ENCODE measurements at places on chromosomes 13 and 19. TPM values are rescaled to one million over a fixed set of nuclear protein-coding genes. Genes with fewer than 3 reads are reported as not detected.

DNA sequence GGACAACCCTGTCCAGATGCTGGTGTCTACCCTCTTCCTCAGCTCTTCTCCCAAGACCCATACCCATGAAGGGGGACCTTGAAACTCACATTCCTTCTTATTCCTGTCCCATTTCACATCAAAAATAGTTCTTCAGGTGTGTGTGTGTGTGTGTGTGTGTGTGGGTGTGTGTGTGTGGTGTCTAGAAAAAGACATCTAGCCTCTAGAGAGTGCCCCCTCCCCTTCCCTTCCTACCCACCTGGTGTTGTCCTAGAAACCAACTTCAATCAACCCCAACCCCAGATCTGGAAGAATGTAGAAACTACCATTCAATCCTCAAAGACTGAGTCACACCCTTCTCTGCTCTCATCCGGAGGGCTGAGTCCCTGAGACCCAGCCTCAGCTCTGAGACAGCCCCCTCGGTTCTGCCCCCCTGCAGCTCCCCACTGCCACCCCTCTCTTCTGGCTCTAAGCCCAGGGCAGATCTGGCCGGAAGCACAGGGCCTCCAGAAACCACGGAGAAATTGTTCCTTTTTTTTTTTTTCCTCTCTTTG is 3.5 kb downstream of the KCNN4 start:
- no peak for DNase-seq
- no peak overlapping the region for H3K4me3 ChIP-seq
- peak overlapping the region; percentile 13 for H3K27ac ChIP-seq
- H3K27me3 ChIP-seq: no peaks in the 10 kb centered on the region
- H3K4me1 ChIP-seq: peaks cover 80% of the 10 kb centered on the region

Gene ZNF614
- 2.2 TPM for total RNA-seq

GRCh38 chr19:52492994-52493470 is 34.4 kb upstream of the ZNF808 start:
- no peak overlapping the region for H3K27ac ChIP-seq
- no peaks in the 10 kb centered on the region for H3K36me3 ChIP-seq
- no peak for DNase-seq
- H3K4me1 ChIP-seq: no peaks in the 10 kb centered on the region
- no peaks in the 10 kb centered on the region for H3K27me3 ChIP-seq

DNA sequence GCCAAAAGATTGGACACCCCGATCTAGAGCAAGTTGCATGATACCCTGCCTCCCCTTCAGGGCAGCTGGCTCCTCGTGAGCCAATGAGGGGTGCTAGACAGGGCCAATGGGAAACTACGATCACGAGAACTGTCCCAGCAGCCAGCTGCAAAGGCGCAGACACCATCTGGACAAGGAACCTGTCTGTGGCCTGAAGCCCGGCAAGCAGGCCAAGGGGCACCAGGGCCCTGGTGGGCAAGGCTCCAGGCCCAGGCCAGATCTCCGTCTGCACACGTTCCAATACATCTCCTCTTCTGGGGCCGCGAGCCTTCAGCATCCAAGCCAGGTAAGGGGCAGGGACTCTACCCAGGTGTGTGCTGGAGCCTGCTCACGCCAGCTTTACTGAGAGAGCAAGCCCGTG is 20.2 kb downstream of the MED26 start:
- H3K36me3 ChIP-seq: peaks cover 4% of the 10 kb centered on the region
- peak overlapping the region; percentile 77 for H3K27ac ChIP-seq
- no peak overlapping the region for H3K4me3 ChIP-seq
- peaks cover 77% of the 10 kb centered on the region for H3K4me1 ChIP-seq
- H3K27me3 ChIP-seq: no peaks in the 10 kb centered on the region
- DNase-seq: no peak

DNA sequence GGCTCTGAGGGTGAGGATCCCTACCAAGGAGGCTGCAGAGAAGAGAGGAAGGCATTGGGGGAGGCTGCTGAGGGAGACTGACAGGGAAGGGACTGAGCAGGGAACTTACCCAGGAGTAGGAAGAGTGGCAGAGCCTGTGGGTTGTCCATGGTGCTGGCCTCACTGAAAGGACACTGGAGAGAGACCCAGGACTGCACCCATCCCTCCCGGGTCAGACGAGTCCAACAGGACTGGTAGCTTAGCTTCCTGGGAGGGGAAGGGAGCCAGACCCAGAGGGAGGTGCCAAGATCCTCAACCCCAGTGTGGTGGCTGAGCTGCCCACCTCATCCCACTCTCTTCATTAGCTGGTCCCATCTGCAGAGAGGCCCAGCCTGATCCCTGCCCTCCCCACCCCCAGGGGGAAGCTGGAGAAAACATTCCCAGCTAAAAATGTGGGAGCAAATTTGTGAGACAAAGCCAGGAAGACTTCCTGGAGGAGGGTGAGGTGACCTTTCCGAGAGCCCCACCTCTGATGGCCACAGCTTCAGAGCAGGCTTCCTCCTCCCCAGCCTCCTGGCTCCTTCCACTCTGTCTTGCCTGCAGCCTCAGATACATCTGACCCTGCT is at the start of gene VSIG10L:
Gene VSIG10L, minus strand, starts transcription at position 164 of the 605 bp plus-strand sequence. Its CDS starts 15 bp downstream, at position 149.
- H3K27me3 ChIP-seq: no peaks in the 10 kb centered on the region
- peak within 1 kb of the TSS; percentile 92 for H3K27ac ChIP-seq
- H3K36me3 ChIP-seq: peaks cover 43% of the 10 kb centered on the region

GRCh38 chr13:99415014-99415650 is 86.1 kb upstream of the TM9SF2 start:
- DNase-seq: no peak
- H3K4me3 ChIP-seq: no peak overlapping the region
- H3K4me1 ChIP-seq: peaks cover 3% of the 10 kb centered on the region
- H3K27me3 ChIP-seq: peaks cover 35% of the 10 kb centered on the region

DNA sequence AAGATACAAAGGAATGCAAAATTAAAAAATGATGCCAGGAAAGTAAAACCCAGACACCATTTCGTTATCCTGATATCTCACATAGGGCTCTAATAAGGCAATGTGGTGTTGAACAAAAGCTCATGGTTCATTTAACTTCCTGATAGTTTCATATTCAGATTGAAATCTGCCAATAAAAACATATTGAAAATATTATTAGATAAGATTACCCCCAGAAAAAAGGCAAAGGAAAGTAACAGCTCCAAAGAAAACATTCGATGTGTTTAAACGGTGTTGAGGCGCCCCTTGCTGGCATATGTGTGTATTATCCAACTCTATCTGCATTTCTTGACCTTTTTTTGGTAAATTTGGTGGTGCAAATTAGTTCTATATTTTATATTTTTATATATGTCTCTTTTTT is 75.9 kb downstream of the ESD start:
- H3K36me3 ChIP-seq: no peaks in the 10 kb centered on the region
- no peaks in the 10 kb centered on the region for H3K4me1 ChIP-seq
- H3K27ac ChIP-seq: no peak overlapping the region
- H3K27me3 ChIP-seq: no peaks in the 10 kb centered on the region
- no peak overlapping the region for H3K4me3 ChIP-seq
- no peak for DNase-seq

- no peaks in the 10 kb centered on the region for H3K4me1 ChIP-seq
- no peak overlapping the region for H3K4me3 ChIP-seq
- DNase-seq: no peak
- H3K27me3 ChIP-seq: no peaks in the 10 kb centered on the region
- H3K27ac ChIP-seq: no peak overlapping the region
- no peaks in the 10 kb centered on the region for H3K36me3 ChIP-seq
Measured at GRCh38 chr13:108827646-108828045, 198.2 kb downstream of the MYO16 start.

DNA sequence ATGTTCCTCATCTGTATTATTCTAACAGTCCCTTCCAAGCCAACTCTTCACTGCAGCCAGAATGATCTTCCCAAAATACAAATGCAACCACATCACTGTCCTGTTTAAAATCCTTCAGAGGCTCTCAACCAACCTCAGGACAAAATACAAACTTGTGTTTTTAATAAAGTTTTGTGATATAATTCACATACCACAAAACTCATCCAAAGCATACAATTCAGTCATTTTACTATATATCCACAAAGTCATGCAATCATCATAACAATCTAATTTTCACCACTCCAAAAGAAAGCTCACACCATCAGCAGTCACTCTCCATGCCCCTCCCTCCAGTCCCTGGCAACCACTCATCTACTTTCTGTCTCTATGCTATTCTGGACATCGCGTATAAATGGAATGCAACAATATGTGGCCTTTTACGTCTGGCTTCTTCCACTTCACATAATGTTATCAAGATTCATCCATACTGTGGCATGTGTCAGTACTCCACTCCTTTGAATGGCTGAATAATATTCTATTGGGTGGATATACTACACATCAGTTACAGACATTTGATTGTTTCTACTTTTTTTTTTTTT is 81.7 kb upstream of the DOCK9 start:
- no peaks in the 10 kb centered on the region for H3K36me3 ChIP-seq
- no peak for DNase-seq
- H3K4me1 ChIP-seq: peaks cover 34% of the 10 kb centered on the region
- H3K27ac ChIP-seq: peak overlapping the region; percentile 0

Gene PTGER1
- 0.31 TPM for total RNA-seq

- DNase-seq: no peak
- H3K27me3 ChIP-seq: peaks cover 3% of the 10 kb centered on the region
- H3K36me3 ChIP-seq: no peaks in the 10 kb centered on the region
- no peak overlapping the region for H3K4me3 ChIP-seq
Measured at GRCh38 chr19:4577020-4577782, 17.7 kb upstream of the SEMA6B start.

Gene ANKRD27
- total RNA-seq: 29.2 TPM

GRCh38 chr13:112161521-112162301 is 94.8 kb downstream of the SOX1 start:
- H3K27me3 ChIP-seq: no peaks in the 10 kb centered on the region
- H3K27ac ChIP-seq: no peak overlapping the region
- no peaks in the 10 kb centered on the region for H3K36me3 ChIP-seq
- DNase-seq: no peak
- H3K4me1 ChIP-seq: no peaks in the 10 kb centered on the region
- H3K4me3 ChIP-seq: no peak overlapping the region

Gene CPB2
- not detected for total RNA-seq

Gene LILRB5
- 5.8 TPM for total RNA-seq

Gene ZNF428
- total RNA-seq: 7.9 TPM

- no peaks in the 10 kb centered on the region for H3K4me1 ChIP-seq
- H3K36me3 ChIP-seq: no peaks in the 10 kb centered on the region
- H3K27ac ChIP-seq: no peak overlapping the region
- no peak for DNase-seq
- no peaks in the 10 kb centered on the region for H3K27me3 ChIP-seq
- no peak overlapping the region for H3K4me3 ChIP-seq
Measured at GRCh38 chr13:58379221-58379620, 747.7 kb downstream of the PCDH17 start.

DNA sequence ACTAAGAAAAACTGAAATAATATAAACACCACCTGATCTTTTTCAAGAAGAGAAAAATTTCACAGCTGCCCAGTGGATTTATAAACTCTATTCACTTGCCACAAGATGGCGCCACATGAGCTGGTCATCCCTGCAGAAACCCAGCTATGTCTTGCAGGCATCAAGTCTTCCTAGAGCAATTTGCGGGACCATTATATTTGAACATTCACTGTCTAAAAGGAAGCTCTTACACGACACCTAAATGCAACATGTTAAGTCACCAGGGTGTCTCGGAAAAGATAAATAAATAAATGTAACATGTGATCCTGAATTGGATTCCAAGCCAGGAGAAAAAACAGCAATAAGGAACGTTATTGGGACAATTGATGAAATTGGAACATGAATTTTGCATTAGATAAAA is 20.3 kb upstream of the AKT2 start:
- H3K27me3 ChIP-seq: no peaks in the 10 kb centered on the region
- DNase-seq: peak; percentile 8
- no peak overlapping the region for H3K4me3 ChIP-seq
- no peaks in the 10 kb centered on the region for H3K36me3 ChIP-seq
- peaks cover 43% of the 10 kb centered on the region for H3K4me1 ChIP-seq
- H3K27ac ChIP-seq: no peak overlapping the region

Gene PLEKHF1
- 17.6 TPM for total RNA-seq

Gene ALOX5AP
- 4.7 TPM for total RNA-seq

DNA sequence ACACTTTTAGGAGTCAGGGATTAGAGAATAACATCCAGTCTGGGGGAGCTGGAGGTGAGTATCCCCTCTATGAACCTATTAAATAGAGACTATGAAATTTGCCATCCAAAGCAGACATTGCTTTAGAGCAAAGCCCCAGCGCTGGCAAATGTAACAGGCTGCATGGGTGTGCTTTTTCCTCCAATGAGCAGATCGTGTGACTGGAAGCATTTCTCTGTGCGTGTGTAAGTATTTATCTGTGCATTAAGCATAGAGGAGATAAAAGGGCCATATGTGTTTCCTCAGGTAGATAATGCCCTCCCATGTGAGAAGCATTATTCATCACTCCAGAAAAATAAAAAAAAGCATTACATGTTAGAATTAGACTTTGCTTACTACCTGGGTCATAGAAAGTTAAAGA is 924 bp downstream of the TNFSF13B start:
- no peak for DNase-seq
- H3K4me1 ChIP-seq: no peaks in the 10 kb centered on the region
- no peaks in the 10 kb centered on the region for H3K27me3 ChIP-seq
- no peaks in the 10 kb centered on the region for H3K36me3 ChIP-seq
- peak overlapping the region; percentile 37 for H3K4me3 ChIP-seq
- peak overlapping the region; percentile 43 for H3K27ac ChIP-seq

DNA sequence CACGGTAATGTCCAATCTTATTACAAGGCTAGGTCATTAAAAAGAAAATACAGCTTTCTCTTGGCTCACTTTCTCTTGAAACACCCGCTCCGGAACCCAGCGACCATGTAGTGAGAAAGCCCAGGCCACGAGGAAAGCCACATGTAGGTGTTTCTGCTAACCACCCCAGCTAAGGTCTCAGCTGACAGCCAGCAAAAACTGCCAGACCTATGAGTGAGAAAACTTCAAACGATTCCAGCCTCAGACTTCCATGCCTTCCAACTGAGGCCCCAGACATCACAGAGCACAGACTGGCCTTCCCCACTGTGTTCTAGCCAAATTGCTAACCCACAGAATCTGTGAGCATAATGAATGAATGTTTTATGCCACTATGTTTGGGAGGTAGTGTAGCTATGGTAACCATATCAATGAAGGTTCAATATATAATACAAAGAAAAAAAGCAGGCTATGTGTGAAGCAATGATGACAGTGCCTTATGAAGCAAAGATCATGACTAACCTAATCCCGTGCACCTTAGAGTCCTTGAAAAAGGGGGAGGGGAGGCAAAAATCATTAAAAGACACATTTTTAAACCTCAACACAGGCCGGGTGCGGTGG is 11.9 kb upstream of the TPTE2 start:
- H3K36me3 ChIP-seq: no peaks in the 10 kb centered on the region
- no peak overlapping the region for H3K27ac ChIP-seq
- H3K4me1 ChIP-seq: no peaks in the 10 kb centered on the region
- no peak for DNase-seq
- H3K27me3 ChIP-seq: no peaks in the 10 kb centered on the region
- no peak overlapping the region for H3K4me3 ChIP-seq

- peaks cover 51% of the 10 kb centered on the region for H3K4me1 ChIP-seq
- H3K36me3 ChIP-seq: peaks cover 16% of the 10 kb centered on the region
- H3K27me3 ChIP-seq: no peaks in the 10 kb centered on the region
- DNase-seq: no peak
Measured at GRCh38 chr19:39362682-39363657, 20.7 kb downstream of the SAMD4B start.

GRCh38 chr19:54851353-54851752 is 1.1 kb downstream of the KIR3DL2 start:
- H3K27me3 ChIP-seq: no peaks in the 10 kb centered on the region
- H3K36me3 ChIP-seq: no peaks in the 10 kb centered on the region
- no peak for DNase-seq
- H3K27ac ChIP-seq: no peak overlapping the region
- no peak overlapping the region for H3K4me3 ChIP-seq
- no peaks in the 10 kb centered on the region for H3K4me1 ChIP-seq

- no peak overlapping the region for H3K4me3 ChIP-seq
- H3K36me3 ChIP-seq: no peaks in the 10 kb centered on the region
- H3K27ac ChIP-seq: no peak overlapping the region
Measured at GRCh38 chr13:67860315-67860714, 630.2 kb upstream of the PCDH9 start.

Data from esophagus squamous epithelium (tissue), 5 donors.